ENCODE measurements at places on chromosomes 1 and 21. TPM values are rescaled to one million over a fixed set of nuclear protein-coding genes. Genes with fewer than 3 reads are reported as not detected.

DNA sequence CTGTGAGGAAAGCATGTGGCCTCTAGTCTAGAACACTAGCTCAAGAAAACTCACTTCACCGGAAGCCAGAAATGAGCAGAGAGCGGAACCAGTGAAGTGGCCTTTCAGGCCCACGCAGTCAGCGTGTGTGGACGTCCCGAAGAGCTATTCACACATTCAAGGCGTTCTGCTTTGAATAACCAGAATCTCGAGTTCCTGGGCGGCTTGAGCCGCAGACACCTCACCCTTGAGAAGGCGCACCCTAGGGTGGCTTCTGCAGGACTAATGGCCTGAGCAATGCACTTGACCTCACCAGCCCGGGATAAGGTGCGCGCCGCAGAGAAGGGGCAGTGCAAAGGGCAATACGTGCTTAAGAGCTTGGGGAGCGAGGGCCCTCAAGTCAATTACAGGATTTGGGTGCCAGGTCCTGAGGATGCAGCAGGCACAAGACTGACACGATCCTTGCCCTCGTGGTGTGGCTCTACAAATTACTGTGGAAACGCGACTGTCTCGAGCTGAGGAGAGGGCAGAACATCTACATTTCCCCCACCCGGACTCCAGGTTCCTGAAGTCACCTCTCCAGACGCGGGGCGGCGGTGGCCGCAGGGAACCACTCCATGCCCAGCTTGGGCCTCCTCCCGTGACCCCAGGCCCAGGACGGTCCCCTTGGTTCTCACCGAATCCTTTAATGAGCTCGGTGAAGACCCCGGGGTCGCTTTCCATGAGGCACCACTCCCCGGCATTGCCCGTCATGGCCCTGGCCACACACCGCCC lies 455 bp downstream of the UCHL5 start:
- peak; percentile 48 for DNase-seq

GRCh38 chr1:243343970-243344937 lies 88.4 kb downstream of the SDCCAG8 start:
- DNase-seq: peak; percentile 88

DNA sequence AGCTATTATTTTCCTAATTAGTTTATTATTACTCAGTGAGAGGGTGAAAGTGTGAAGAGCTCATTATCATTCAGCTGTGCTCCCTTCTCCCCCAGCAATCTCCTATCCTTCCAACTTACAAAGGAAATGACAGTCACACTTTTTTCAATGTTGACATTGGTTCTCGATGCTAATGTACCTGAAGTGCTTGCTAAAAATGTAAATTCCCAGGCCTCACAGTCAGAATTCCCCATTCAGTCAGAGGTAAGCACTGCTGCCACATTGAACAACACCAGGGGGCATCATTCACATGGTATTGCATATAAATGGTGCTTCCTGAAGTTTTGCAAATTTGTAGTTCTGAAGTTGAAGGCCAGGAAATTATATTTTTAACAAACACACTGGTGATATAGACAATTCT lies 132.7 kb upstream of the FOXD3 start:
- DNase-seq: no peak

- DNase-seq: no peak
These were observed 154.8 kb upstream of the DPYD start for GRCh38 chr1:98075626-98076025.

DNA sequence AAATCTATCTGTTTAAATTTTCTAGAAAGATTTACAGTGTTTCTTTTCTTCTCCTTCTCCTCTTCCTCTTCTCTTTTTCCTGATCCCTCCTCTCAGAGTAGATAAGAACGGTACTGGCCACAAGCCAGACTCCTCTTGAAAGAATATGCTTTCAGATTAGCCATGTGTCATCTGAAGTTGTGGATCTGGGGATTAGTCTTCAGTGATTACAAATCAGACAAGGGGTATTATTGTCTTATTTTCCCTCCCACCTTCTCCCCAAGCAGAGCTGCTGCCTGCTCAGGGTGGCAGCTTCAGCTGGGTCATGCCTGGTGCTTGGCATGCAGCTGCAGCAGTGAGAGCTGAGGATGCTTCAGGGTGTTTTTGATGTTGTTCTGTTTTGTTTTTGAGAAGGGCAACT lies 42.7 kb downstream of the SGIP1 start:
- DNase-seq: no peak

FLG2 gene
- not detected for total RNA-seq

DNA sequence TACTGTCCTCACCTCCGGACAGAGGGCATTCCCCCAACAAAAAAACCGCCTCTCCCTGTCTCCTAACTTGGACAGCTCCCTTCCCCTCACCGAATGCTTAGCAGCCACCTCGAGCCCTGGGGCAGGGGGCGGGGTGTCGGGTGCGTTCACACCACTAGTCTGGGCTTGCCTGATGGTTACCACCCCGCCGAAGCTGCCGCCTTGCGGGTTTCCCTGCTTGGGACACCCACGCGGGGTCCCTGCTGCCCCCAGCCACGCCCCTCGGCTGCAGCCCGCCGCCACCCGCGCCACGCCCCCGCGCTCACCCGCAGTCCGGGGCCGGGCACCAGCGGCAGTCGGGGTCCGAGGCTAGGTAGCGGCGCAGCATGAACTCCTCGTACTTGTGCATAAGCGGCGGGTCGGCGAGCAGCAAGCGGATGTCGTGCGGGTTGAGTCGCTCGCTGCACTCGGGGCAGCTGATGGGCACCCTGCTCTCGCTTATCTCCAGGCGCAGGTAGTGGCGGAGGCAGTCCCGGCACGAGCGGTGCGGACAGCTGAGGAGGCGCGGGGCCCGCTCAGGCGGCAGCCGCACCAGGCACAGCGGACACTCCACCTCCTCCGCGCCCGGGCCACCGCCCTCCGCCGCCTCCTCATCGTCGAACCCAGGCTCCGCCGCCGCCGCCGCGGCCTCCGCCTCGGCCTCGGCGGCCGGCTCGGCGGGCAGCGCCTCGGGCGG lies 706 bp downstream of the RNF19B start:
- DNase-seq: peak; percentile 72

DNA sequence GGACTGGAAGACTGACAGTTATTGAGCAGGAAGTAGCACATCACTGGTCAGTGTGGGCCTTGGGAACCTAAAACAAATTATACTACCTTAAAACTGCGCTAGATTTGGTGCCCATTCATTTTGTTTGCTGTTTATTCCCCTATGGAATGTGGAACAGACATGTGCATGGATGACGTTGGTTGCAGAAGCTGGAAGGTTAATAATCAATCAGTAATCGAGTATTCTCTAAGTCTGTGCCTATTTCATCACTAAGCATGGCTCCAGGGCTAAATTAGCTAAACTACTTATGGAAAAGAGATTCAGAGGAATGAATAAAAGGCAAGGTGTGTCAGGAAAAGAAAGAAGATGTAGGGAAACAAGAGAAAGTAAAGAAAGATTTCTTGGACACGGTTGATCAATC lies 33.5 kb upstream of the DPT start:
- DNase-seq: no peak

DNA sequence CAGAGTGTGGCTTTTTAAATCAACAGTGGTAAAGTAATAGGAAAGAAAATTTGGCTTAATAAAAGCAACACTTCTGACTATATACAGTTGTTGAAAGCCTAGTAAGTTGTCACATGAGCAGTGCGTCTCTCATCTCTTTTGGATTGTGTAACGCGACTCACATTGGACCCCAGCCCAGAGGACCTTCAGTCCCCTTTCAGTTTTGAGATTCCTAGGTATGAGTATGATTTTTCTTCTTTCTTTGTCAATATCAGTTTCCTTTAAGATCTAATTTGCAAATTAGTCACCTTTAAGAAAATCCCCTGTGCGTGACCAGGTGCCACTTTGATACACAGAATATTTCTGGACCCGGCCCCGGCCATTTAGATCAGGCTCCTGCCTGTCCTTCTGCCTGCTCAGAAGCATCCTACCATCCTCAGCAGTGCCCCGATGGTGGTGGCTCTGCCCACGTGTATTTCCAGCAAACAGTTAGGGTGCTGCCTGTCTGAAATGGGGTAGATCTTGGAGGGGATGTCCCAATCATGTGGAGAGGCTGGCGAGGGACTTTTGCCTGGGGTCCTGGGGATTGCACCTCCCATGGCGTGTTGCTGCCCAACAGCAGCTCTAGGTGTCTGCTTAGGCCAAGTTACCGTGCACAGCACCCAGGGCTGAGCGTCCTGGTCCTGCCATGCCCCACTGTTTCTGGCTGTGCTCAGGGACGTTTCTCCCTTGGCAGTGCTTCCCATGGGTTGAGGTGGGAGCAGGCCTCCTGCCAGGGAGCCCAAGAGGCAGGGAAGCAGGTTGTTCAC lies 21.1 kb downstream of the SNAP47 start:
- DNase-seq: no peak

GRCh38 chr1:243716906-243717305 lies 133.1 kb downstream of the AKT3 start:
- peak; percentile 50 for DNase-seq

SHISA4 gene
- 14.3 TPM for total RNA-seq

GRCh38 chr1:100292711-100293110 lies 26.7 kb downstream of the RTCA start:
- DNase-seq: no peak

DNA sequence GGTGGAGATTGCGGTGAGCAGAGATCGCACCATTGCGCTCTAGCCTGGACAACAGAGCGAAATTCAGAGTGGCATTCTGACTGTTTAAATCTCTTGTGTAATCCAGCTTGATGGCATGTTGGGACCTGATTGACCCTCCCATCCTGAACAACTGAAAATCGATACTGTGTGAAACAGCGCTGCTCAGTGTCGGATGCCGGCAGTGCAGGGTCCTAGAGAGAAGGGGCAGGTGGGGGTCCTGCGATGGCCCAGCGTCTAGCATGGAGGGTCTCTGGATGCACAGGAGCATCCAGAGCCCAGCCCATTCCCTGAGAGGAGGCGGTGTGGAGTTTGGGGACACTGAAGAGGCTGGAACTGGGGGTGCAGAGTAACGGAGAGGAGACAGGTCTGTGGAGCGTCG lies 15.8 kb downstream of the AGT start:
- DNase-seq: no peak

SPATA17 gene
- 3.8 TPM for total RNA-seq

DNA sequence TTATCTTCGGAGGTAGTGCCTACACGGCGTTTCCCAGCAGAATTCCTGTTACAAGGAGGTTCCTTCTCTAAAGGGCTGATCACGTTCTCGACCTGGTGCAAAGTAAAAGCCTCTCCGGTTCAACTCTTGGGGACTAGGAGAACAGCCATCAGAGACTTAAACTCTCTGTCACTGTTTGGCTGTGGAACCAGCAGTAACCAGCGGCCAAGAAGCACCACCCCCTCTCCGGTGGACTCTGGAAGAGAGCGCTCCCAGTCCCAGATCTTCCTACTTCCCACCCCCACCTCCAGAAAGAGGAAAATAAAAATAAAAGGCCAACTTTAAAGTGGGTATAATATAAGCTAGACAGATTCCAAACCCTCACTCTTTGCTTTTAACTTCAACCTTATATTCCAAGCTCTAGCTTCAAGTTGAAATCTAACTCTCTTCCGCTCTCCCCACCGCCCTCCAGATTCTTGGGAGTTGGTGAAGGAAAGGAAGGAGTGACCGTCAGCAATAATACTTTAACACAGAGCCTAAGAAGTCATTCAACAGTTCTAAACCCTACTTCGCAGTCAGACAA lies 2.9 kb downstream of the BRINP3 start:
- DNase-seq: no peak

LCE2A gene
- total RNA-seq: not detected

GRCh38 chr1:231866392-231867331 lies 240.1 kb downstream of the DISC1 start:
- DNase-seq: peak; percentile 79

DNA sequence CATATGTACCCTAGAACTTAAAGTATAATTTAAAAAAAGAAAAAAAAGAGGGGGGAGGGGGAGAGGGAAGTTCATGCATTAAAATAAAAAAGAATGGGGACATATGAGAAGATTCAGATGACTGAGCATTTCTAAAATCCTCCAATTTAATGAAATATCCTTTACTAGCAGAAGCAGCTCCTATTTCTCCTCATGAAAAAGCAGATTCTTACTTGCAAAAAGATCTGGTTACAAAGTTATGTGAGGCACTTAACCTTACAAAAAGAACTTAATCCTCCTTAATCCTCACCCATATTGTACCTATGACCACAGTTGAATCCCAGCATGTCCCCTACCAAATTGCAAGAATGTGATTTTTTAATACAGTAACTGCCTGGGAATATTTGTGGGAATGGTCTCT lies 298.5 kb downstream of the SRGAP2C start:
- DNase-seq: no peak

DNA sequence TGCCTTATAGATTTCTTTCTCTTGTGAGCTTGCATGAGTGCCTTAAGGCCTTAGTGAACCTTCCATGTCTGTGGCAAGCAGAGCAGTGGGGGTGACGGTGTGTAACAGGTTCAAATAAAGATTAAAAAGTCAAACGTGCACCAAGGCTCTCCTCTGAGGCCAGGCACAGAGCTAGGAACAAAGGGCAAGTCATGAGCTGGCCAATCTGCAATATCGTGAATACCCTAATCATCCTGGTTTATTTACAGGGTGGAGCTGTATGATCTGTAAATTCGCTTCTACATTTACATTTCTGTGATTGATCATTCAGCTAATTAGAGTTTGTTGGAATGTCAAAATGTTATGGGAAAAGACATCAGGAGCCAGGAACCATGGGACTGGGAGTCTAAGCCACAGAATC lies 120.2 kb downstream of the CAPN8 start:
- no peak for DNase-seq

DNA sequence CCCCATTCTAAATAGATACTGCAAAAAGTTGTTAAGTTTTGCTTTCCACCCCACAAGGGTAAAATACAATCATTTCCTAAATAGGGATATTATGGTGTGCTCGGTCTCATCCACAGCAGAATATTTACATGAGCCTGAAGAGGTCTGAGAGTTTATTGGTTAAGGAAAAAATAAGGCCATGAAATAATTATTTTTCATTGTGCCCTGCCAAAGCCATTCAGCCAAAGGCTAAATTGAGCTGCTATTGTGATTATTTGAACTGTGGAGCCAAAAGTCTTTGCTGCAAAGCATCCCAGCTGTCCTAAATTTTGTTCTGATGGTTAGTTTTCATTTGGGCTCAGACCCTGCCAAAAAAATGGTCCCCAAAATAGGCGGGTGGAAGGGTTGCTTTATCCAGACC lies 298.7 kb upstream of the ESRRG start:
- DNase-seq: no peak

DNA sequence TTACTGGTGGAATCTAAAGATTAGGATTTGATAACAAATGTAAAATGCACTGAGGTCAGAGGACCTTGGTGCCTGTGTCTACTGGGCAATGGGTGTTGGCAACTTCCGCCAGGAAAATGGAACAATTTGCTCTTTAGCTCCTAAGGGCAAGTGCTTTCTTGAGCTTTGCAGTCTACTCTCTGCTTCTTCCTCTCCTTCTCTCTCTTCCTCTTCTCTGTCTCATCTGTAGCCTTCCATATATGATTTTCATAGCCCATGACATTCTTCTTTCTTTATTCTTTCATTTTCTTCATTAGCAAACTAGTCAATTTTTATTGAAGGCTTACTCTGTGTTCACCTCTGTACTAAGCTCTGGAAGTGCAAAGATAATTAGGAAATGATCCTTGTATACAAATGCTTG lies 35.5 kb downstream of the OVGP1 start:
- DNase-seq: no peak

OR6K3 gene
- not detected for total RNA-seq

- no peak for DNase-seq
These were observed 125.9 kb downstream of the ATP5PO start for GRCh38 chr21:33789697-33790096.

GRCh38 chr21:41220208-41220733 lies 52.3 kb downstream of the BACE2 start:
- no peak for DNase-seq
